ENCODE measurements at places on chromosomes 16 and 17.

DNA sequence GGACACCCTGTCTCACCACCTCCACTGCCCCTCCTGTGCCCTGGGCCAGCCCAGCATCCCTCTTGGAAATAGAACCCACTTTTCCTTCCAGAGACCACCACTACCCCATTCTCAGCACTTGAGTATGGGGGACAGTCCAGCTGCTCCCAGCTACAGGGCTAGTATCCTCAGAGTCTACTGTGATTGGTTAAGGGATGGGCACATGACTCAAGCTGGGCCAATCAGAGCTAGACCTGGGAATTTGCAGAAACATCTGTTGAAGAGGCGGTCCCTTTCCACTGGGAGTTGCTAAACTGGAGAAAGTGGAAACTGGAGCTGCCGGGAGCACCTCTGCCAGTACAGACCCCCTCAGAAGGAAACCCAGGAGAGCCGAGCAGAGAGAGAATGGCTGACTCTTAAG is 156.6 kb downstream of the GSG1L start:
- no peak for DNase-seq

DNA sequence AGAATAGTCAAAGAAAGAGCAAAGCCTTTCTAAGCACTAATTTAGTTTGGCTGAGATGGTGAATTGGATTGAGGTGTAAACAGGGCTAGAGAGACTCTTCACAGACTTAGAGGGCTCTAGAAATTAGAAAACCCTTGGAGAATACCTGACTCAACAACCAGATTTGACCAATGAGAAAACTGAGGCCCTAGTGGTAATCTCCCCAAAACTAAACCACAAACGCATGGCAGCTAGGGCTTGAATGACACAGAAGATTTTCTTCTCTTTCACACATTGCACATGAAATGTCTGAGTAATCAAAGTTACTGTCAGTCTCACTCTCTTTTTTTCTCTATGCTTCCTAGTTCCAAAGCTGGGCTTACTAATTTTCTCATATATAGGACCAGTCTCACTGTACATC is 314.5 kb upstream of the KCNJ16 start:
- DNase-seq, result no peak

DNA sequence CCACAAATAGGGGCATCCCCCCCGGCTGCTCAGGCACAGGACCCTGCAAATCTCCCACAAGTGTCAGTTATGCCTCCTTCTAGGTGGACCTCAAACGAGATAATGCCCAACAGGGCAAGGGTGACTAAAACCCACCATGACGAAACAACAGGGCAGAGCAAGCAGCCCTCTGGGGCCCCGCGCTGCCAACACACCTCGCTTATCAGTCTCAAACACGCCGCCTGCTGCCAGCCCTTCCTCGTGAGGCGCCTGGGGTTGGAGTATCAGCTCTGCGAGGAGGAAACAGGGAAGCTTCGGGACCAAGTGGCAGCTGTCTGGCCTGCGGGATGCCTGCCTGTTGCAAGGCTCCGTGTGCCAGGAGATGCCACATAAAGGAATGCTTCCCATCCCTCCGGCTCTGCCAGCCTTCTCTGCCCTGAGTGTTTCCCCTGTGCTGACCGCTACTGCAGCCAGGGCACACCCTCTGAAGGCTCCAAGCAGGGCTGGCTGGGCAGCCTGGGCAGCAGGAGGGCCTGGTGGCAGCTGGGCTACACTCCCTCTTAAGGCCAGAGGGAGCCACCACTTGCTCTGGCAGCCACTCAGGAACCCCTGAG is 2.5 kb downstream of the SMIM5 start:
- no peak for DNase-seq

DNA sequence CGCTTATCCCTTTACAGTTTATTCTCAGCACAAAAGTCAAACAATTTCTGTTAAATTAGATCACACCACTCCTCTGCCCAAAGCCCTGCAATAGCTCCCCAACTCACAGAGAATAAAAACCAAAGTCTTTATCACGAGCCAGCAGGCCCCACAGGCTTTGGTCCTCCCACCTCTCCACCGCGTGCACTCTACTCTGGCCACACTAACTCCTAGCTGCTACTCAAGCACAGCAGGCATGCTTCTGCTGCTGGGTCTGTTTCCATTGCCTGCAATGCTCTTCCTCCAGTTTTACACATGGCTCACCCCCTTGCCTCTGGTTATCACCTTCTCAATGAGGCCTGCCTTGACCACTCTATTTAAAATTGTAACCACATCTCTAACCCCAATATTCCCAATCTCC is 27.6 kb downstream of the HELZ start:
- no peak for DNase-seq

GRCh38 chr17:77548967-77549366 is 408.2 kb downstream of the SEC14L1 start:
- no peak for DNase-seq

DNA sequence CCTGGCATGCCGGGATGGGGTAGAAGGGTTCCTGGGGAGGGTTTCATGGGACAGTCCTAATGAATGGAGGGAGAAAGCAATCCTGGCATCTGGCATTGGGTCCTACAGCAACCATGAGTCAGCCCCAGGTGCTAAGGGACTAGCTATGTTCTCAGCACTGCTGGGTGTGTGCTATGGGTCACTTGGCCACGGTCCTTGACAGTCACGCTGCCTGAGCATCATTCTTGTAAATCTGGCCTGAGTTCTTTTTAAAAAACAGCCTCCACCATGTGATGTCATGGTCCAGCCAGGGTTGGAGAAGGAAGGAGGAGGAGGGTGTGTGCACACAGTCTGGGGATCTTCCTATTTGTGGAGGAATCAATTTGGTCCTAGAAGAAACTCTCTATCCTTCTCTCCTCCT is 6.2 kb upstream of the RAMP2 start:
- no peak for DNase-seq

Measured in stimulated activated naive CD8-positive, alpha-beta T cell treated with anti-CD3 and anti-CD28 coated beads, Interleukin-15, amount 100 ng/mL, for 72 hours (primary cell).